Ovary (tissue), 10 donors: ENCODE measurements at places on chromosomes 5 and 9.
A peak's percentile ranks its signal among the peaks of the same experiment; 100 is the strongest.

- no peak for DNase-seq
These were observed 177.9 kb upstream of the KCNN2 start for GRCh38 chr5:114184006-114184405.

DNA sequence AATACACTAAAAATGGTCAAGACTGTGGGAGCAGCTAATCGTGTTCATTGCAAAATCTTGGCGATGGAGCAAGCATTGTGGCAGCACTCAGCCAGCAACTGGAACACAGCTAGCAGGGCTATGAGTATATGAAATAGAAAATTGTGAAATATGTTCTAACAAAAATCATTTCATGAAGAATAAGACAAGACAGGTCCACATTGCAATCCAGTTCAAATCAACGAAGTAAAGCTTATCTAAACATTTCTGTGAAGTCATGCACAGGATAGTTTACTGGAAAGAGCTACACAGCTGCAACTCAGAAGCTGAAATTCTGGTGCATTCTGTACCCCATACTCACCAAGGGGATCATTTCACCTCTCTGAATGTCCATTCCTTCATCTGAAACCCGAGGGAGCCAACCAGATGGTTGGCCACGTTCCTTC, 5.3 kb upstream of the NFIL3 start:
- DNase-seq, result no peak

DNA sequence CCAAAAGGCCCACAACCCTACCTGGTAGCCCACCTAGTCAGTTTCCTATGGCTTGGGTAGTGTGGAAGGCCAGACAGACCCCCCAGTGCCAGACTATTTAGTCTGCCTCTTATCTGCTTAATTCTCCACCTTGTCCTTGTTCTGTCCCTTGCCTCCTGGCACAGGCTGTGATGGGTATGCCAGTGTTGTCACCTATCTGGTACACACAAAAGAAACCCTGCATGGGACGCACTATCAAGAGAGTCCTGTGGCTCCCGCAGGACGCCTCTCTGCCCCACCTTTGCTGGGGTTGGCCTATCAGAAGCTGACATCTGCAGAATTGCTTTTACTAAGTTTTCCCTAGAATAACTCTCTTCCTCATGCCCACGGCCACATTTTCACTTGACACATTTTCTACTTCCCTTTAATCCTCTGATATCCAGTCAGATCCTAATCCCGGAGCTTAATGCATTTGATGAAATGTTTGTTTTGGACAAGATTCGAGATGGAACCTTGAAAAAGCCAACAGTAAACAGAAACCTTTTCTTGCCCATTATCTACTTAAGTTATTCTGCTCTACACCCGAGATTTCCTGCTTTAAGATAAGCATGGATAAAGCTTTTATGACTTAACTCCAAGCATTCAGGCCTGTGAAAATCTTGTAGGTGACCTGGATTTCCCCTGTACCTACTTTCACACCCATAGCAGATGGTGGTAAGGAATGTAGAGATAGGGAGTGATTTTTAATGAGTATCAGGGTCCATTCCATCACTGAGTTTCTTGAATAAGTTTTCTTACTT, 468.5 kb downstream of the ZNF608 start:
- DNase-seq, result no peak

DNA sequence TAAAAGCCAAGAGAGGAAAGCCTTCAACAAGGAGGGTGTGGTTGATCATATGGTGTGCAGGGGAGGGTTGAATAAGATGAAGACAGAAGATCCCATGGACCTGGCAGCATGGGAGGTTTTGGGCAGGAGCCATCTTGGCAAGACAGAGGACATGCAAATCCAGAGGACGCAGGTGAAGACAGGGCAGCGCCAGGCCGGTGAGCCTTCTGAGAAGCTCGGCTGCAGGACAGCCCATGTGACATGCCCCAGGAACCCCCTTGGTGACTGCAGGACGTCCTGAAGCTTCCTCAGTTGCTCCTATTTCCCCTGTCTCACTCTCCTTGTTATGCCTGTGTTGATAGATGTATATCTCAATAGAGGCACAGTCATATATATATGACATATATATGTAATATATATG, 159.4 kb downstream of the GADD45G start:
- DNase-seq, result no peak

DNA sequence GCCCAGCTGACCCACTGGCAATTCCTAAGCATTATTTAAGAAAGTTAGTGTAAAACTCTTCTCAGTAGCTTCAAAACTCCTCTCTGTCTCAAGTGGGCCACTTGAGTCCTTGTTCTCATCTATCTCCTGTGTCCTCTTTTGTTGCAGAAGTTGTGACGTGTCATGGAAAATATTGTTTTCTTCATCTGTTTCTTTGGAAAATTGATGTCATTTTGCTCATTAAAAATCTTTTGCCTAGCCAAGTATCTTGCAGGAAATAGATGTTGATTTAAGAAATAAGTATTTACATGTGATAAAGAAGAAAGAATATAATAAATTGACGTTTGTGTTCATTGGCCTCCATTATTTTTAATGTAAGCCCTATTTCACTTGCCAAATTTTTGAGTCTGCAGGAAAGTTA, 1158.4 kb upstream of the SEMA6A start:
- DNase-seq, result no peak

DNA sequence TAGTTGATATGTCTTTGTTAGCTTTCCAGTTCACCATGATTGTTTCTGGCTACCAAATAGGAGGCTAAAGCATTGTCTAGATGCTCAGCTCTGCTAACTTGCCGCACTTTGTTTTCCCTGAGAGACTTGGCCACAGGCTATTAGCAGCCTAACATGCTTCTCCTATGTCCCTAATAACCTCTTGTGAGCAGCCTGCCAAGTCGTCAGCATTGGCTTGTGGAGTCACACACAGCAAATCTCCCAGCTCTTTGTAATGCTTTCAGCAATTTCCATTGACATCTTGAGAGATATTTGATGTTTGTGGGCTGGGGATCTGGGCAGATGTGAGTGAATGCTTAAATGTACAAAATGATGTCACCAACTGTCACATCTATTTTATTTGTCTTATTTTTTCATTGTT, 346.9 kb downstream of the KDM4C start:
- no peak for DNase-seq

DNA sequence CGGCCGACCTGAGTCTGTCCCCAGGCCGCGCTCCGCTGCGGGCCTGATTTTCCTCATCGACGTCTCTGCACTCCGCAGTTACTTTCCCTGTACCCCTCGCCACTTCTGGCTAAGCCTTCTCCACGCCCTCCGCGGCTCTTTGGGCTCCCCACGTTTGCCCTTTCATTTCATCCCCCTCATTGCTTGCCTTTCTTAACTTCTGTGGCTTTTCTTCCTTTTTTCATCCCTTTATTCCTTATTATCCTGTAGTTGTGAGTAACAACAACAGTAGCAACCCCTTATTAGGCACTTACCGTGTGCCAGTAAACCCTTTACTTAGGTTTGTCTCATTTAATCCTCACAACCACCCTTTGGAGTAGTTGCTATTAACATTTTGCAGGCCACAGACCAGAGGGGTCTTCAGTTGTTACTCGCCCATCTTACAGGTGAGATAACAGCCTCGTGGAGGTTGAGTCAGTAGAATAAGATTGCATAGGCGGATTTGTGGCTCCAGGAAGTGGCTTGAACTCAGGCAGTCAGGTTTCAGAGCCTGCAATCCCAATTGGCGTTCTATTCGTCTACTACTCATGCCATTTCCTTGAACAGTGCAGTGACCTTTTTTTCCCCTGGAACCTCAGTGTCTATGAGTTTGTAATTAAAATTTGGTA, 724 bp downstream of the TCERG1 start:
- DNase-seq, result no peak

DNA sequence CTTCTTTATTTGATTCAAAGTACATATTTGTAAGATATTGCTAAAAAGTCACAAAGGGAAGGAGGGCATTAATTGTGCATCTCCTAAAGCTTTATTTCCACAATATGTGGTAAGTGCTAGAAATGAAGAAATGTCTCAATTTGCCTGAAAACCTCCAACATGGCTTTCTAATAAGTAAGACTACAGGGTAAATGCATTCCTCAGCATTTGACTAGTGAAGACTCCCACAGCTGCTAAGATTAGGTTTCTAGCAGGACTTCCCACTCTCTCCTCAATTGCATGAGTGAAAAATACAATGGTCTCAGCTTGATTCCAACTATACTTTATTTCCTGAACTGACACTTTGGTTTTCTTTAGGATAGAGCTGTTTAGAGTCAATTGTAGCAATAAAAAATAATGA, 162.1 kb downstream of the ELAVL2 start:
- DNase-seq, result no peak

- DNase-seq, result peak; percentile 42
These were observed 1.5 kb downstream of the GGTA1 start for GRCh38 chr9:121498150-121498486.

DNA sequence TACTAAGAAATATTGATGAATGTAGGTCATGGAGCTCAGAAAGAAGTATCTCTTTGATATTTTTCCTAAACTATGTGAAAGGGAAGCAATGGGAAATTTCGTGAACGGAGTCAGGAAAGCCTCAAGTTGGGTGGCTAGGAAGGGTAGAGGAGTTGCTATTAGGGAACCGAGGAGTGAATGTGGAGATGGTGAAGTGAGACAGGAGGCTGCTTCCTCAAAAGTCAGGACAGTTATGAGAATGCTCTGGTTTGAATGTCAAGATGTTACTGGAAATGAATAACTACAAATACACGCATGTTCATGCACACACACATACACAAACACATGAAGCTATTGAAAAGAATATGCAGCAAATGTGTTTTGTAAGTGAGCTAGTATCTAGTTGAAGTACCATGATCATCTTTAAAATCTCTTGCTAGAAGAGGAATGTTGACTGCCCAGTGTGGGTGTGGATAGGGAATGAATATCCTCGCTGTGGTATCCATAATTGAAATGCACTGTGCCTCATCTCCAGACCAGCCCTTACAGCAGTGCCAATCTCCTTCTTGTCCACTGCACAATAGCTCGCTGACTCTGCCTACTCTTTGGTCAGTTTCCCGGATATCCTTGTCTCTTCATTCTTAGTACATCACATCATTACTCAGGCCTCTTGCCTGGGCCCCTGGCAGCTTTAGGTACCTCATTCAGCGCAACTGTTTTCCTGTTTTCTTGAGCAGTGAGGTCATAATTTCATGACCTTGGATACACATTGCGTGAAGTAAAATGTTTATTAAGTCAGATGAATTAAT, 21.9 kb upstream of the PDCD1LG2 start:
- DNase-seq, result no peak

DNA sequence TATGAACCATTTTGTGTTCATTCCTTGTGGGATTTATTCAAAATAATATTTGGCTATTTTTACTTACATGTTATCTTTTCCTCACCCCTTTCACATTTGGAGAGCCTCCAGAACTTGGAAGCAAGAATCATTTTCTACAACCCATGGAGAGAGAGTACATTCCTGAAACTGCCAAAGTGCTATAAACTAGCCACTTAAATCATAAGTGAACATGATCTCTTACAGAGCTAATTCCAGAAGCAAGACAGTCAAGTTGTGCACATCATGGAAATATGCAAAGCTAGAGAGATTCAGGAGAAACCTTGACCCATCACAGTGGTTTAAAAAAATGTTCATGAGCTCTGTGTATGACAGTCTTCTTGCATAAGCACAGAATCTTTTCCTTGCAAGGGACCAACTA, 883.6 kb upstream of the C9orf72 start:
- DNase-seq, result no peak

DNA sequence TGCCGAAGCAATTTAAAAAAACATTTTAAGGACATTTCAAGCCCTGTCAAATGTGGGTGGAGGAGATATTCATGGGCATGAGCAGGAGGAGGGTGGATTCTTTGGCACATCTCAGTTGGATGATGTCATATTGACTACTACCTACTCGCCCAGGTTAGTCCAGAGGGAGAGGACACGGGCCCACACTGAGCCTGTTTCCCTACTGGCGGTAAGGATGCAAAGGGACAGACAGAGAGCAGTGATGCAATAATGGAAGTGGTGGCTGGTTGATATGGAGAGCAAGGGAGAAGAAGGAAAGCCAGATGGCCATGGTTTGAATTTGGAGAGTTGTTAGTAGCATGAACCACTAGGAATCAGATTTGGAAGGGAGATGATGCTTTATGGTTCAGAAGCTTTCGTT, 34.1 kb upstream of the PDE8B start:
- no peak for DNase-seq

DNA sequence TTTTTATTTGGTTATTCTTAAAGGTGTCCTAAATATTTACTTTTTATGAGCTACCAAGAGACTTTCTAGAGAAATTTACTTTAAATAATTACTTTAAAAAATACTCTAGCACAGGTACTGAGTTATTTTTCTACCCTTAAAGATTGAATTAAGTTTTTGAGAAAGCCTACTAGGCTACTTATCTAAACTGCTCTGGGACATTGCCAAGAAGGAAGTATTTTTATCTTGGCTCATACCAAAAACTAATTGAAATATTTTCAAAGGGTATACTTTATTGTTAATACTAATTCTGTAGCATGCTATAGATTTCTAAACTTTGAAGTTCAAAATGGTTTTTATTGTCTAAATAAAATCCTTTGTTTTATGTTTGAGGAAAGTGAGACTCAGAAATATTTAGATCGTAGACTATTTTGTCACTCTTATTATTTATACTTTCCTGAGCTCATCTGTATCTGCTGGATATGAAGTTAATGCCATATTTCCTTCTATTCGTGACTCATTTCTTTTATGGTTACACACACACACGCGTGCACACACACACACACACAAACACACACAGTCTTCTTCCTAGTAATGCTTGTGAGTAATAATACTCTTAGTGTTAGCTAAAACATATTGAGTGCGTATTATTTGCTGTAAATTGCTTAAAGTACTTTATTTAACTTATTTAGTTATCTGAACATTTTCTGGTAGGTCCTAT, 89.5 kb downstream of the MAN2A1 start:
- DNase-seq, result no peak

GRCh38 chr5:124949862-124950261, 203.4 kb upstream of the ZNF608 start:
- DNase-seq, result no peak

DNA sequence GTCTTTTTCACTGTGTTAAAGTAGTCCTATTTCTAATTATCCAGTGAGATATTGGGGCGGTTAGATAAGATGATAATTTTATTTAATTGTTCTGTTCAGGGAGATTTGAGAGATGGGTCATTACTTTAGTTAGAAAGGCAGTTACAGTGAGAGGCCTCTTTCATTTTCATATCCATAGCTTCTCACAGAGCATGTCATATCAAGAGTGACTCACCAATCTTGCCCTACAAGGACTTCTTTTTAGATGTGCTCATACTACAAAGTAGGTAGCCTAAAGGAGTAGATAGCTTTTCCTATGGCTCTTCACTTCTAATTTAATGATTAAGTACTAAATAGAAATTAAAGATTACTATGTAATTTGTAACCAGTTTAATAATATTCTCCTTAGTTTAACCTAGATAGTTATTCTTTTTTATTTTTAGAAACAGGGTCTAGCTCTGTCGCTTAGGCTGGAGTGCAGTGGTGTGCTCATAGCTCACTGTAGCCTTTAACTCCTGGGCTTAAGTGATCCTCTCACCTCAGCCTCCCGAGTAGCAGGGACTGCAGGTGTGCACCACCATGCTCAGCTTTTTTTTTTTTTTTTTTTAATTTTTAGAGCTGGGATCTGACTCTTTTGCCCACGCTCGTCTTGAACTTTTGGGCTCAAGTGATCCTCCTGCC, 71.0 kb downstream of the FER start:
- DNase-seq, result no peak
